ENCODE measurements at places on chromosomes 5 and 9. TPM values are rescaled to one million over a fixed set of nuclear protein-coding genes. Genes with fewer than 3 reads are reported as not detected.

GRCh38 chr5:103208460-103208859 is 50.1 kb upstream of the MACIR start:
- DNase-seq, result no peak

- DNase-seq, result no peak
These were observed 14.6 kb downstream of the HSPB3 start for GRCh38 chr5:54470128-54470527.

SPINK13 gene
- not detected for total RNA-seq

RANBP17 gene
- total RNA-seq, result not detected

ROR2 gene
- total RNA-seq, result not detected

FKBP15 gene
- total RNA-seq, result 12.3 TPM

Data from HepG2 (cell line).